Fibroblast of skin of back (primary cell): ENCODE measurements at places on chromosomes 5 and 9.

- no peak for DNase-seq
Measured at GRCh38 chr5:76776391-76776790, 42.4 kb upstream of the F2RL1 start.

DNA sequence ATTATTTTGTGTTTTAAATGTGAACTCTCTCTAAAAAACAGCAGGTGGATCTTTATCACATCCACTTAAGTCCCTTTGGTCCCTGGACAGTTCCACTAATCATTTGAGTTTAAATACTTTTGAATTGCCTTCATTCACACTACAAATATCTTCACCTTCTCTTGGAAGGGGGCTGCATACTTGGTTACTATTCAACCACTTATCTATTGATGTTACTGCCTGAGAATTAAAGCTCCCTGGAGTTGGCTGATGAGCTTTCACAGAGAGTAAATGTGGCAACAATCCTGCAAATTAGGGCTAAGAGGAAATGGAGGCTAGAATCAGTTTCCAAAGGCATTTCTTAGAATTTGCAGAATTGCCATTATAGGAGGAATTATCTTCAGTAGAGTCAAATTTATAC lies 180.4 kb downstream of the ST8SIA4 start:
- no peak for DNase-seq

- DNase-seq, result no peak
Measured at GRCh38 chr5:113654828-113655227, 141.3 kb downstream of the YTHDC2 start.

GRCh38 chr5:81633891-81634290 lies 117.0 kb downstream of the SSBP2 start:
- no peak for DNase-seq

DNA sequence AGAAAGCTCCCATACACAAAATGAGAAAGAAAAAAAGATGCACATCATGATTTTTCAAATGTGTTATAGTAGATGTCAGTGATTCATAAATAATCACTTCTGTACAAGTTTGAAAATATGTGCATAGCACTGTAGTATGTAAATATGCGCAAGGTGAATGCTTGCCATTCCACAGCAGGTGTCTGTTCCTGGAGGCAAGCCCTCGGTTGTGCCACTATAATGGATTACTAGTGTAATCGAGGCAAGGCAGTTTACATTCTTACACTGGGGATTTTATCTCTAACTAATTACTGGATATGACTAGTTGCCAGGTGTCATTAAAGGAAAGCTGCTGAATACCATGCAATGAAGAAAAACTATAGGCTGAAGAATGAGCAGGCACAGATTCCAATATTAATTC lies 93.6 kb downstream of the ARHGEF28 start:
- DNase-seq, result no peak

DNA sequence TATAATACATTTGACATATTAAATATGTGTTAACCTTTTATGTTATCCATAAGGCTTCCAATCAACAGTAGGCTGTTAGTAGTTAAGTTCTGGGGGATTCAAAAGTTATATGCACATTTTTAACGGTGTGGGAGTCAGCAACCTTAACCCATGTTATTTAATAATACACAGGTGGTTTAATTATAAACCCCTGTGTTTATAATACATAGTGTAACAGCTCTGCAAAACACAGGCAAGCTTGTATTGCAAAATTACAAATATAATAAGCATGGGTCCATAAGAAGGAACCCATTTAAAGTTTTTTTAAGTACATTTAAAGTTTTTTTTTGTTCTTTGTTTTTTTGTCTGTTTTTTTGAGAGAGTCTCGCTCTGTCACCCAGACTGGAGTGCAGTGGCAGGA lies 14.5 kb upstream of the RAD23B start:
- DNase-seq, result no peak

DNA sequence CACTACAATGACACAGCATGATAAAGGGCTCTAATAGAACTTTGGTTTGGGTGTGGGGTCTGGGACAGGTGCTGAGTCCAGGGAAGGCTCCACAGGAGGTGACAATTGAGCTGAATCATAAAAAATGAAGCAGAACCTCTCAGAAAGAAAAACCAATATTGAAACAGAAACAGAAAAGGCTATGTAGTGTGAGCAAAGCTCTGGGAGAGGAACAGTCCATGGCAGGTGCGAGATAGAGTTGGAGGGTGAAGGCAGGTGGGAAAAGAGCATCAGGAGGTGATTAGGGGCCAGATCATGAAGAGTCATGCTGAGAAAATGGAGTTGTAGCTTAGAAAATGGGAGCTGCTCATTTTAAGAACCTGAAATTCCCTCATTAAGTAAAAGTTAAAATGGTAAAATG lies 164.9 kb downstream of the KCTD16 start:
- no peak for DNase-seq

GRCh38 chr5:13609504-13609903 lies 335.0 kb downstream of the DNAH5 start:
- no peak for DNase-seq

GRCh38 chr5:135591277-135591676 lies 12.5 kb upstream of the CXCL14 start:
- no peak for DNase-seq

DNA sequence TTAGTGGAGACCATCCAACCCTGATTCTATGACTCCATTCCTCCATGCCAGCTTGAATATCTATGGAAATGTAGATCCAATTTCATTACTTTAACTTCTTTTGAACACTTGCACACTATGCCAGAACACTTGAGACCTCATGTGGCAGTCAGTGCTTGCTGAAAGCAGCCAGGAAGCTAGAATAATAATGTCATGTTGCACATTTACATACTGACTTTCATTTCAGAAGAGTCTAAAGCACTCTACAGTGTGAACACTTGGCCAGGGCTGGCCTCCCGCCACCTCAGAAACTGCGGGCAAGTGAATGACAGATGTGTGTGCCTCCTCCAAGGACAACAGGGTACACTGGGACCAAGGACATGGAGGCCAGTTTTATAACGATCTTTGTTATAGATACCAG lies 97.3 kb downstream of the SLF1 start:
- DNase-seq, result no peak

- no peak for DNase-seq
Measured at GRCh38 chr9:114273461-114273881, 49.4 kb upstream of the ORM1 start.

DNA sequence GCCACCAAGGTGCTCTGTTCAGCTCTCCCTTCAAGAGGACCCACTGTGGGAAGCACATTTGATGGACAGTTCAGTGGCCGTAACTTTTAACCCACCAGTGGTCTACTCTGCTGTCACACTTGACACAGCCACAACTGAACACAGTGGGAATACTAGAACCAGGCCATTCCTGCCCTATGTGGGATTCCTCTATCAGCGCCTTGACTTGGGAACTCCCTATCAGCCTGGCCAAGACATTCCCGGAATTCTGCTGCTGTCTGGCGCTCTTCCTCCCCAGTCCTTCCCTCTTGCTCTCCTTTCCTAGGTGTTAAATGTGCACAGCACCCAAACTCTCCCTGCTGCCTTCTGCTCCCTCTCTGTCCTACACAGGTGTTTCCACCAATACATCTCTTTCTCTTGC lies 23.1 kb upstream of the SH3PXD2B start:
- peak; percentile 15 for DNase-seq

GRCh38 chr9:126894052-126894603 lies 20.5 kb upstream of the RALGPS1 start:
- DNase-seq, result no peak

DNA sequence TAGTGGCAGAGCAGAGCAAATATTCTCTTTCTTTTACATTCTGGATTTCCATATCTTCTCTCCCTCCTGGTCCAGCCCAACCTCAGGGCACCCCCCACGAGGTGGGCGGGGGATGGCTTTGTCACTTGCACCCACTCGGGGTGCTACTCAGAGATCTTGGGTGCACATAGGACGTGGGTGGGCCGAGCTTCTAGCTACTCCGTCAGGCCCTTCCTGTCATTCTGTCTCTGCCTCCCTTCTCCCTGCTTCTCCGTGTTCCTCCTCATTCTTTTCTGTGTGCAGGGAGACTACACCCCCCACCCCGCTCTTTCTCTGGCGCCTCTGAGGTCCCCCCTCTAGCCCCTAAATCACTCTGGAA lies 19.5 kb downstream of the PCDHGC5 start:
- DNase-seq, result no peak

DNA sequence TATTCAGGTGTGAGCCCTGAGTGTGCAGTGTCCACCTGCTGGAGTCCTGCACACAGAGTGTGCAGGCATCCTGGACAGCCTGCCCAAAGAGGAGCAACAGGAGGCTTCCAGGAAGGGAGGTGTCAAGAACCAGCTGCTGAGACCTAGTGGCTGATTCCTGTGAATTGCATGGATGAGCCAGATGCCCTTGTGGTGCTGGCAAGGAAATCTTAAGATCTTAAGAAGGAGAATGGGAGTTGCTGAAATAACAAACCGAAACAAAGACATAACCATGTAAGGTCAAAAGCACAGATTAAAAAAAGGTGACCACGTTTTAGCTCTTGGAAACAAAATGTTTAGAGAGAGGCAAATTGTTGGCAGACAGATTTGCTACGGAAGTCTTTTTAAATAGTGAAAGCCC lies 29.3 kb upstream of the RPS23 start:
- peak; percentile 60 for DNase-seq

- no peak for DNase-seq
Measured at GRCh38 chr5:140420665-140421361, 19.2 kb downstream of the ANKHD1 start.

GRCh38 chr9:35521708-35522107 lies 31.8 kb downstream of the RUSC2 start:
- DNase-seq, result peak; percentile 85

GRCh38 chr5:56729488-56729887 lies 85.9 kb upstream of the MAP3K1 start:
- no peak for DNase-seq

DNA sequence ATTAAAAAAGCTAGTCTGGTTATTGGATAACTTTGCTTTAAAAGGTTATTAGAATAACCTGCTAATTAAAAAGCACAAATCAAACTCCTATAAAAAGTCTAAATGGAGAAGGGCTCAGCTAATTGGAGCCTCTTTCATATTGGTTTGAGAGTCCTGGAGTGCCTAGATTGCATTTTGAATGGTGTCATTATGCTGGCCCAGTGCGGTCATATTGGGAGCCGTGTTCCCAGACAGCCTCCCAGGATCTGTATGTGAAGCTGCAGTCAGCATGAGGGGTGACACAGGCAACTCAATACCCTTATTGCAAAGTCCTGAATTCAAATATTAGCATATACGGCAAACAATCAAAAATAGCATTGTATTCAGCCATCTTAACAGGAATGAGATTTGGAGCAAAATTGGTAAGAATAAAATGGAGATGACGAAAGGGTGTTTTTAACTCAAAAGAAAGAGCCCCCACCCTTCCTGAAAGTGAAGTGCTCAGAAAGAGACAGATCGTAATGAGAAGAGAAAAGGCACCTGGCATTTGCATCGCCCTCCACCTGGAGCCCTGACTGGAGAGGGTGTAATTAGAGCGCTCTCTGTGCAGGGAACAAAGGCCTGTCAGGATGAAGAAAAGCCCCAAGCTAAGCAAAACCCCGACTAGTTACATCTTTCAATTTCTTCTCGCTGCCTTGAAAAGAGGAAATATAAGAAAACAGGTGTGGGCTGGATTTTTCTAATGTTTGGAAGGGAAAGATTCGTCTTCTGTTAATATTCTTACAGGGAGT lies 621.0 kb upstream of the ADAMTS16 start:
- DNase-seq, result no peak

DNA sequence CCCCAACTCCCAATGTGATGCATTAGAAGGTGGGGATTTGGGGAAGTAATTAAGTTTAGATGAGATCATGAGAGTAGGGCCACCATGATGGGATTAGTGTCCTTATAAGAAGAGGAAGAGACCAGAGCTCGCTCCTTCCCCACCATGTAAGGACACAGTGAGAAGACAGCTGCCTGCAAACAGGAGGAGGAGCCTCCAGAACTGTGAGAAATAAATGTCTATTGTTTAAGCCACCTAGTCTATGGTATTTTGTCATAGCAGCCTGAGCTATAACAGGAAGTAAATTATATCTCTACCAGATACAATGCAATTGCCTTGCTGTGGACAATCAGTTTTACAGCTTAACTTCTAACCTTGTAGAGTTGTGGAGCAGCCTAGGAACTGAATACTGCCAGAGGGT lies 58.0 kb downstream of the ANKRD33B start:
- DNase-seq, result no peak

- no peak for DNase-seq
Measured at GRCh38 chr5:40743771-40744170, 12.0 kb downstream of the TTC33 start.

GRCh38 chr5:174221436-174221835 lies 175.9 kb downstream of the NSG2 start:
- no peak for DNase-seq

DNA sequence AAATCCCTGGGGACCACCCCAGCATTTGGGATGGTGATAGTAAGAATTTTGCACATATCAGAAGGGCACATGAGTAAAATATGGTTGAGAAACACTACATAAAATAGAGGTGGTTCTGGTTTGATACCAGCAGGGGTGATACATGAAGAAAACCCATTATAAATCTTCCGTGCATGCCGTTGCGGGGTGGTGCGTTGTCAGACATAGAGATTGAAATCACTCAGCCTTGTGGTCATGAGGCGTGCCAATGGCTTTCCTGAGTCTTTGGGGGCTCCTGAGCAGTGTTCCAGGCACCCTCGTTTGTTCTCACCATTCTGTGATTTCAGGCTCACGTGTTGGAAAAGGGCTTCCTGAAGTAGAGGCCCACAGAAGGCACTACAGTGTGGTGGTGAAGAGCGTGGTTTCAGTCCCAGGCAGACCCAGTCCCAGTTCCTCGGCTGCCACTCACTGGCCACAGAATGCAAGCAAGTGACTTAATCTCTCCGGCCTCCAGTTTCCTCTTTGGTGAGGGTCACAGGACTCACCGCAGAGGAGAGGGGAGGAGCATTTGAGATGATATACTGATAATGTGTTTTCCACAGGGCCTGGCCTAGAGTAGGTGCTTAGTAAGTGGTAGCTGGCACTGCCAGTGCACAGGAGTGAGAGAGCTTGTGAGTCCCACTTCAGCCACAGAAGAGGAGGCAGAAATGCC lies 20.5 kb upstream of the GLRX start:
- peak; percentile 46 for DNase-seq

GRCh38 chr5:1686016-1686802 lies 113.4 kb downstream of the MRPL36 start:
- no peak for DNase-seq

GRCh38 chr9:81145331-81145963 lies 543.9 kb downstream of the TLE1 start:
- peak; percentile 49 for DNase-seq

DNA sequence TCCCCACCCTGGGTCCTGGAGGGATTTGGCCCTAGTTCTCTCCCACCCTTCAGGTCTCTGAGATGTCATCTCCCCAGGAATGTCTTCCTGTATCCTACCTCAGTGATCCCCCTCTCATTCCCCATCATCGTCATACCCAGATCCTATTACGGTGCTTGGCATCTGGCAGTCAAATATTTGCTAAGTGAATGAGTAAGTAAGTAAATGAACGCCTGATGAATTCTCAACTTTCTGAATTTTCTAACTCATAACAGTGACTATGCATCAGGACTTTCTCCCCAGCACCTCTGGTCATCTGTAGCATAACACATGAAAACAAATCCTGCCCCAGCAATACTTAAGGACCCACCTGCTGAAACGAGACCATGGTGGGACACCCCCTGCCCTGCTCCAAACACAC lies 244.2 kb downstream of the EBF1 start:
- no peak for DNase-seq

GRCh38 chr9:8338767-8339510 lies 539.4 kb upstream of the DMAC1 start:
- peak; percentile 9 for DNase-seq

- no peak for DNase-seq
Measured at GRCh38 chr5:140627972-140628371, 5.0 kb downstream of the CD14 start.
